ENCODE measurements at places on chromosomes 4 and X.

GRCh38 chrX:73647632-73648322 lies 84.8 kb downstream of the CHIC1 start:
- DNase-seq, result no peak

DNA sequence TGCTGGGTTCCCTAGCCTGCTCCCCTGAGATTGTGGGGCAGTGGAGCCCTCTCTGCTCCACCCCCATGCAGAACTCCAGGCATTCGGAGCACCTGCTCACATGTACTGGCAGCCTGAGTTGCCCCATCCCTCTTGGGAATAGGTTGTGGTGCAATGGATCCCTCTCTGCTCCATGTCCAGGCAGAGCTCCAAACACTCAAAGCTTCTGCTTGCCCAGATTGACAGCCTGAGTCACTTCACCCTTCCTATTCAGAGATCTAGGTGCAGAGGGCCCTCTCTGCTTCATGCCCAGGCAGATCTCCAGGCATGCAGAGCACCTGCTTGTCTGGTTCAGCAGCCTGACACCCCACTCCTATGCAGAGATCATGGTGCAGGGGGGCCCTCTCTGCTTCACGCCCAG lies 18.6 kb upstream of the TEX13B start:
- no peak for DNase-seq

DNA sequence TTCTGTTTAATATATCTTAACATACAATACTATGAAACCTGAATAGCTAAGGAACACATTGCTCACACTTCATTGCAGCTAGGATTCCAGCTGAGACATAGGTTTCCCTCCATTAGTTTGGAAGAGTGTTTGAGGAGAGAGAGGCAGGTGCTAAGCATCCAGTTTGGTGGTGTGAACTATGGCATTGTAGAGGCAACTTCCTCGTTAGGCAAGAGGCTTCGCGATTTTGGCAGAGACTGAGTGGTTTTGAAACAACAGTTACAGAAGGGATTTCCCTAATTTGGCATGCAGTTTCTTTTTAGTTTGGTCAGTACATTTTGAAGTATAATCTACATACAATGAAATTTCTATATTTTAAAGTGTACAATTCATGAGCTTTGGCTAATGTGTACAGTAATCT lies 117.1 kb upstream of the BMP3 start:
- no peak for DNase-seq

GRCh38 chr4:105387466-105387865 lies 86.4 kb downstream of the PPA2 start:
- DNase-seq, result no peak

DNA sequence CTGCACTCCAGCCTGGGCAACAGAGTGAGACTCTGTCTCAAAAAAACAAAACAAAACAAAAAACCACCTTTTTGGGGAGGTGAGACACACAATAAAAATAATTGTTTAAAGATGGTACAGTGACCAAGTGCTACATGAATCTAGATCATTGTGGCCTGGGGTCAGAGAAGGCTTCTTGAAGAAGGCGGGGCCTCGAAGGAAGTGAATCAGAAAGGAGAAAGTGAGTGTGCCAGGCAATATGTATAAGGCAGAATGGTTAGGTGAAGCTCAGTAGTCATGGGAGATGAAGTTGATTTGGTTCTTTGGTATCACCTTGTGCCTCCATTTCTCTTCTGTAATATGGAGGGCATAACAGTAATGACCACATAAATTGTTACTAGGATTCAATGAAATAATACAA lies 58.9 kb downstream of the DOCK11 start:
- DNase-seq, result no peak

GRCh38 chr4:2256156-2256731 lies 5.7 kb downstream of the MXD4 start:
- no peak for DNase-seq

DNA sequence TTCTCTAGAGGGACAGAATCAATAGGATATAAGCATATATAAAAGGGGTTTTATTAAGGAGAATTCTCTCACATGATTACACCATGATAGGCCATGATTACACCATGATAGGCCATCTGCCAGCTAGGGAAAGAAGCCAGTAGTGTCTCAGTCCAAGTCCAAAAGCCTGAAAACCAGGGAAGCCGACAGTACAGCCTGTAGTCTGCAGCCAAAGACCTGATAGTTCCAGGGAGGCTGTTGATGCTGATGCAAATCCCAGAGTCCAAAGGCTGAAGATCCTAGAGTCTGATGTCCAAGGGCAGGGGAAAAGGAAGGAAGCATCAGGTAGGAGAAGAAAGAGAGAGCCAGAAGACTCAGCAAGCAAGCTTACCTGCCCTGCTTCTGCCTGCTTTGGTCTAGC lies 411.3 kb upstream of the EMCN start:
- no peak for DNase-seq

Data from Panc1 (cell line).